Activated T-cell treated with anti-CD3 and anti-CD28 coated beads, Interleukin-2, amount 50 U/mL, for 48 hours (primary cell): ENCODE measurements at places on chromosomes 2 and 18.

DNA sequence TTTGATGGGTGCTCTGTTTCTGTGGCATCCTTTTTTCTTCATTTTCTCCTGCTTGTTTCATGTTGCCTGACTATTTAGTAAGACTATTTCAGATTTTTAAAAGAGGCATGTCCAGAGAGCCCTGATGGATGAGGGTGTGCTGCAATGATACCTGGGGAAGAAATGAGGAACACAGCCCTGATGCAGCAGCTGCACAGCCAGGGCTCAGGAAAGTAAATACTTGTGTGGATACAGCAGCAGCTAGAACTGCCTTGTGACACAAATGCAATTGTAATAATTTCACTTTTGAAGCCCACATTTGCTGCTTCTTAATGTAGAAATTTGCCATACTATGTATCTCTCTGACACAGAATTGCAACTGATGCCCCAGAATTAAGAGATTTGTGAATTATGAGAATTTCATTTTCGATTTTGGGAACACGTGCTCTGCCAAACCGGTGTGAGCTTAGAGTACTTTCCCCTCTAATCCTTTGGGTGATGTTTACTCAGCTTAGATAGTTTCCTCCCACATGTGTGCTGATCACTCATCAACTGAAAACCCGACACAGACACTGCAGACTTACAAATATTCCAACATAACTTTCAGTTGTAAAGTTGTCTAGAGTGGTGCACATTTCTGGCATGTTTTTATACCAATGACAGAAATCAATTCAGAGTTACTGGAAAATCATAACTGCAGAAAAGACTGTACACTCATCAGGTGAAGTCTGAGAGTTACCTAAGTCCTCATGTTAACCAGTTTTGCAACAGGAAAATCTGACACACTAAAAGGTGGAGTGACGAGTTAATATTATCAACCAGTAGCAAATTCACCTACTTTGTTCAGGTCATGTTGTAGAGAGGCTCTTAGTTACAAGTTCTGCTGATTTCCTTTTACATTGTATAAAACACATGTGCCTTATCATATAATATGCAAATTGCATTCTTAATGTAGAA is 383.4 kb downstream of the CBLN2 start:
- no peak for DNase-seq

DNA sequence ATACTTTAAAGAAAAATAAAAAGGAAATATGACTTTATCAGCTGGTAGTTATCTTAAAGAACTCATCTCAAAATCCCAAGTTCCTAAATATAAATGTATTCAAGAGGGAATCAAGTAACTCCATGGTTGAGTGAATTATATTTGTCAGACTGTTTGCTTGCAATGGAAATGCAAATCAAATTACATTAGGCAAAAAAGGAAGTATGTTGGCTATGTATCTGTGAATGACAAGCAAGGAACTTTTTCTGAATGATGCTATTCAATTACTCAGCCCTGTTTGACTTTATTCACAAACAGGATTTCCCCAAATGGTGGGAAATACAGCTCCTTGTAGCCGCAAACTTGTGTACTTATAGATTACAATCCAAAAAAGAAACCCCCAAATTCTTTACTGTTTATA is 309.1 kb downstream of the ARL6IP6 start:
- DNase-seq = no peak

- DNase-seq = no peak
Measured at GRCh38 chr2:42421157-42421485, 60.1 kb upstream of the COX7A2L start.

- no peak for DNase-seq
Measured at GRCh38 chr2:31446848-31447247, 32.3 kb upstream of the XDH start.

- no peak for DNase-seq
Measured at GRCh38 chr2:71460595-71461303, 7.4 kb downstream of the DYSF start.

DNA sequence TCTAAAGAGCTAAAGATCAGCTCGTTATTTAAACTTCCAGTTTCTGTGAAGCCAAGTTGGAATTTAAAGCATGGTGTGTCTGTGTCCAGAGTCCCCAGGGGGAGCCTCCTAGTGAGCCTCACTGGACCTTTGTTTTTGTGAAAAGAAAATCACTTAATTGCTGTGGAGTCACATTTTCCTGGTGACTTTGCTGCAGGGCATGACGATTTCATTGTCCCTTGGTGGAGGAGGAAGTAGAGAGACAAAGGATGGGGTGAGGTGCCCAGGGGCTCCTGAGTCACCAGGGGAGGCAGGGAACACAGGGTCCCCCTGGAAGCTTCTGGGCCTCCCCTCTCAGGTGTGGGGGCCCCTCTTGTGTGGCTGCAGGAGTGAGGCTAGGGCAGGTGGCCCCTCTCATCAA is 19.7 kb downstream of the ATP6V1C2 start:
- DNase-seq = no peak

DNA sequence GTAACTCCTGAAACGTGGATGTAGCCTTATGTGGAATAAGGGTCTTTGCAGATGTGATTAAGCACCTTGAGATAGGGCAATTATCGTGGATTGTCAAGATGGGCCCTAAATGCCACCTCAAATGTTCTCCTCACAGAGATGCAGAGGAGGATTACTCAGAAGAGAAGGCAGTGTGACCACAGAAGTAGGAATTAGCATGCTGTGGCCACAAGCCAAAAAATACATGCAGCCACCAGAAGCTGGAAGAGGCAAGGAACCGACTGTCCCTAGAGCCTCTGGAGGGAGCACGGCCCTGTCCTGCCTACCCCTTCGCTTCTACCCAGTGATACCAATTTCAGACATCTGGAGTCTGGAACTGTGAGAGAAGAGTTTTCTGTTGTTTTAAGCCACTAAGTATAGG is 47.3 kb upstream of the MGAT5 start:
- no peak for DNase-seq

DNA sequence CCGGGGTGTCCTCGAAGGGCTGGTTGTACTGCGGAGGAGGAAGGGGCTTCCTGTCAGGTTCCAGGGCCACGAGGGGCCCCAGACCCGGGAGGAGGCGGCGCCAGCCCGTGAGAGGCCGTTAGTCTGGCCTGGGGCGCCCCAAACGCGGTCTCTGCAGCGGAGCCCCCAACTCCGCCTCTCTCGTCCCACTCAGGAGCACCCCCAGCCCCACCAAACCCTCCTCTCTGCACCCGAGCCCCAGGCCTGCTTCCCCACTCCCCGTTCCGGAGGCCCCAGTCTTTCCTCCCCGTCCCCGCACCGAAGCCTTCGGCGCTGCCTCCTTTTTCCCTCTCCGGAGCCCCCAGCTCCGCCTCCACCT is 473 bp downstream of the HJURP start:
- no peak for DNase-seq

DNA sequence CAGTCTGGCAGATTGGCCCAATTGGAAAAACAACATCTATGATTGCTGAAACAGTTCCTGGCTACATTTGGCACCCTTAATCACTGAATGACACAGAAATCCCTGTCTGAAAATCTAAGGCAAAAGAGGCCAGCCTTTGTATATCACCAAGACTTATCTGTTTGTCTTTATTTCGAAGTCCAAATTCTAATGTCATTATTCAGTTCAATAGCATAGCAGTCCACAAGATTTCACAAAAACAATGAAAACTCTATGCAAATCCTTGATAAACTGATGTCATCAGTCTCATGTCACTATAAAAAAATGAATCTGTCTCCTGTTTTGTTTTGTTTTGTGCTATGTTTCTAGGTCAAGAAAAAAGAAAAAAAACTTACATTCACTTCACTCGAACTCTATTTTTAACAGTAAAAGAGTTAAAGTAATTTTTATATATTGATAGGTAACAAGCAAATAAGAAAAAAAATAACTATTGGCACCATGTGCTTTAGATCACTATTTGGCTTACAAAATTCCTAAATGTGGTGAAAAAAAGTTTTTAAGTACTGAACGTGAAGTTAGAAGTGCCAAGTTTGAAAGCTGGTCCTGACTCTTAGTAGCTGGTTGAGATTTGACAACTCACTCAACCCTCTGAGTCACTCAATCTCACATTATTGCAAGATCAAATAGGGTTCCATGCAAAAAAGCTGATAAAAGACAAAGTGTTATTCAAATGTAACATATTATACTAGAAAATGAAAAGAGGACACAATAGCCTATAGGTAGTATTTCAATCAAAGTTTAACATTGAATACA is 359.3 kb downstream of the IRS1 start:
- no peak for DNase-seq

DNA sequence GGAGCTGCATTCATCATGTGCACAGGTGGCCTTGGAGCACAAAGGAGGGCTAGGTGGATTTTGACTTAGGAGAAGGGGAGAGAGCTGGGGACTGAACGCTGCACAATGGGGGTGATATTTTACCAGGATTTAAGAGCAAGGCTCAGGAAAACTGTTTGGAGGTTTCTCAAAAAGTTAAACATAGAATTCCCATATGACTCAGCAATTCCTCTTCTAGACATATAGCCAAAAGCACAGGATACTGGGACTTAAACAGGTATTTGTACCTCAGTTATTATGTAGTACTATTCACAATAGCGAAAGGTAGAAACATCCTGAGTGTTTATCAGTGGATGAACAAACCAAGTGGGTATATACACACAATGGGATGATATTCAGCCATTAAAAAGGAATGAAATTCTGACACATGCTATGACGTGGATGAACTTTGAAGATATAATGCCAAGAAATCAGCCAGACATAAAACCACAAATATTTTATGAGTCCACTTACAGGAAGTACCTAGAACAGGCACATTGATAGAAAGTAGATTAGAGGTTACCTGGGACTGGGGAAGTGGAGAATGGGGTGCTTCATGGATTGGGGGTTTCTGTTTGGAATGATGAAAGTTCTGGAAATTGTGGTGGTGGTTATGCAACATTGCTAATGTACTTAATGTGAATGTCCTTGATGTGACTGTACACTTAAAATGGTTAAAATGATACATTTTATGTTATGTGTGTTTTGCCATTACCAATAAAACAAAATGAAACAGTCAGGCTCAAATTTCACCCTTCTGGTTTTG is 216.9 kb downstream of the HAUS1 start:
- DNase-seq = no peak

DNA sequence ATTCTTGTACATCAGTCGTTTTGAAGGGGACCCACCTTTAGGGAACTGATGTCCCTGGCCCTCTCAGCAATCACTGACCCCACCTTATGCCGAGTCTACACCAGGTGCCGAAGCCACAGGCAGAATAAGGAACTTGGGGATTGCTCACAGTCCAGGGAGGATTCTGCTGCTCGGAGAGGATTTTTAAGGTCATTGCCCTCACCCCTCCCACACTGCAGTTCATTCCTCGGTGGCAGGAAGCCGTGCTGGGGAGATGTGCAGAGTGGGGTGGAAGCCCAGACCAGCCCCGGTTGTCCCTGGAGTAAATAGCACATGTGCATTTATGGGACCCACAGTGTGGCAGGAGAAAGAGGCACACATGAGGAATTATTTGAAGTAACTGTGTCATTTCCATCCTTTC is 50.4 kb downstream of the PLB1 start:
- no peak for DNase-seq

DNA sequence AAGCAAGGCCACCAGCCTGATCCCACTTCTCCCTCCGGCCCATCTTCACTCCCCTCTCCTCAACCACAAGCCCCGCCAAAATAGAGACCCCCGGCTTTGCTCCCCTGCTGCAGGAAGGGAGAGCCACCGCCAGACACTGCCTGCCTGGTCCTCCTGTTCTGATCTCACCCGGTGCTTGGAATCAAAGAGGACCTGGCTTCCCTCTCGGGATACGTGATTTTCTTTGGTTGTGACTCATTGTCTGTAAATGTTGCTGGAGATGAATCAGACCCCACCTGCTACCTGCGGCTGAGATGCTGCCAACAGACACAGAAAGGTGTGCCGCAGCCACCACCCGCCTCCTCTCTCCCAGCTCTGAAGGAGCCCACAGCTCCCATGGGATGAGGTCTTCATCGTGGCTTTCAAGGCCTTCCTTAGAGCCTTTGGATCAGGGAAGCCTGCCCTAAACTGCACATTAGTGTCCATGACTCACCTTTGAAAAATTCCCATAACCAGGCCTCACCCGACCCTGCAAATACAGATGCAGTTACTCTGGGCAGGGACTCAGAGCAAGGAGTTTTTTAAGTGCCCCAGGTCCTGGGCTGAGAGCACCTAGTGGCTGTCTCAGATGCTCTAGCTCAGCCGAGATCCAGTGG is 79.4 kb upstream of the ZNF532 start:
- no peak for DNase-seq

GRCh38 chr18:63775166-63775730 is at the start of gene SERPINB7:
SERPINB7 (plus strand) TSS chr18:63775418; CDS start chr18:63782373, 6,955 bp downstream.
- DNase-seq = no peak

DNA sequence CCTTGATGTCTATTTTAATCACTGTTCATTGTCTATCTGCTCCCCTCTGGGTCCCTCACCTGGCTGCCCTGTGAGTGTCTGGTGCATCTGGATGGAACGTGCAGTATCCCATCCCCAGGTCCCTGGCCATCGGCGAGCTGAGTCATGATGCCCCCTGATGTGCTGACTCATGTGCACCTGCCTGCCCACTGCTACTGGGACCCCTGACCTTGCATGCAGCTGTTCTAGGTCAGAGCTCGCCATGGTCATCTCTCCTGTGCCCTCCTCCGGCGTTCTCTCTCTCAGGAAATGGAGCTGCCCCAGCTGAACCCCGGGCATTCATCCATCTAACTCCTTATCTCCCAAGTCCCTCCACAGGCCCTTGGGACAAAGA is 516.2 kb upstream of the HS6ST1 start:
- DNase-seq = no peak

- DNase-seq = no peak
Measured at GRCh38 chr18:37956902-37957301, 391.3 kb upstream of the CELF4 start.
